ENCODE measurements at places on chromosomes 6 and 20.
A peak's percentile ranks its signal among the peaks of the same experiment; 100 is the strongest.

- peak; percentile 44 for DNase-seq
These were observed 33.0 kb downstream of the RRBP1 start for GRCh38 chr20:17648791-17649730.

DNA sequence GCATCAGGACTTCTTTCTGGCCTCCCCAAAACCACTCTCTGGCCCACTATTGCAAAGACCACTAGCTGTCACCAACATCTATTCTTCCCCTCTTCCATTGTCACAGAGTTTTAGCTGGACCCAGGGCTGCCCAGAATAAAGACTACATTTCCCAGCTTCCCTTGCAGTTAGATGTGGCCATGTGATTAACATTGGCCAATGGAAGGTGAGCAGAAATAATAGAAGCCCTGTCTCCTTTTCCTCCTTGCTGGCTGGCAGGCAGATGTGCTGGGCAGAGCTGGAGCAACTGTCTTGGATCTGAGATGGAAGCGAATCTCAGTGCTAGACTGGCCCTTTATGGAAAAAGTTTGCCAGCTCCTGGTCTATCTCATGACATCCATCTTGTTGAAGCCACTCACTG lies 97.0 kb downstream of the KCNB1 start:
- DNase-seq: peak; percentile 57

- no peak for DNase-seq
These were observed 20.0 kb downstream of the DEF6 start for GRCh38 chr6:35317483-35318195.

GRCh38 chr20:15515691-15516090 lies 1057.6 kb downstream of the KIF16B start:
- DNase-seq: no peak

DNA sequence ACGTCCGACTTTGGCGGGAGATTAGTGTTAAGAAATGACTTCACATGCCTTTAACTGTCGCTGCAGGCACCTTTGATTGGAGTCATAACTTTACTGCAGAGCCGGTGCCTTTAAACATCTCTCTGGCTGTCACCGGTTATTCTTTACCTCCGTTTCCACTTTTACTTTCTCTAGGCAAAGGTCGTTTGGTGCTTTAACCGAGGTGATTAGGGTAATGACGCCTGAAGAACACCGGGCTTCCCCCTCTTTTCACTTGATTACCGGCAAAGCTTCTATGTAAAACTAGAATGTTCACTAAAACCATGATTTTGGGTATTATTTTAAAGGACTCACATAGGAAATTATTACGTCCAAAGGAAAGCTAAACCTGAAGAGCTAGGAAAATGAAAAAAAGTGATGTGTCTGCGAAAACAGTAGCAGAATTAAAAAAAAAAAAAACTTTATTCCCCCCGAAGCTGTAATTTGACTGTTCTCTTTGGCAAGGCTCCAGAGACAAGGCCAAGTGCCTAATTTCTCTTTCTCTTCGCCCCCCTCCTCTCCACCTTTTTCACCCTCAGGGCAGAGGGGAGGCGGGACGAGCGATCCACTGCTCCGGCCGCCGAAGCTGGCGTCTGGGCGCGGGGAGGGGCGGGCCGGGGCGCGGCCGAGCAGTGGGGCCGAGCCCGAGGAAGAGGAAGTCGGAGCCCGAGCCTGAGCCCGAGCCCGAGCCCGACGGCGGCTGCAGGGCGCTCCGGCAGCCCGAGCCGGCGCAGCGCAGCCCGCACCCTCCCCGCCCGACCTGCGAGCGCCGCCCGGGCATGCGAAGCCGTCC lies at the start of gene PLEKHG1:
PLEKHG1 (plus strand) TSS at position 687 of the 811 bp plus-strand sequence. CDS start 133,797 bp downstream, outside the sequence.
- peak; percentile 28 for DNase-seq

DNA sequence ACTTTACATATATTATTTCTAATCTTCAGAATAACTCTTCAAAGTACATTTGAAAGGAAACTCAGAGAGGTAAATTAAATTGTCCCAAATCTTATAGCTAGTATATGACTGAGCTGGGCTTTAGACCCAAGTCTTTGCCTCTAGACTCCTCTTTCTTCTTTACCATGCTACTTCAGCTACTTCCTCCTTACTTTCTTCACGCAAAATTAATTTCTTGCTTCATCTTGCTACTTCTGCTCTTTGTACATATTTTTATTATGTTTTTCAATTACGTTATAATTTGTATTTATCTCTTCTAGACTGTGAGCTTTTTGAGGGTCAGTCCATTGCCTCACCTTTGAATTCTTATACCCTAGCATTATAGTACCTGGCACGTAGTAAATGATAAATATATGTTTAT lies 5.3 kb downstream of the TMEM170B start:
- no peak for DNase-seq

DNA sequence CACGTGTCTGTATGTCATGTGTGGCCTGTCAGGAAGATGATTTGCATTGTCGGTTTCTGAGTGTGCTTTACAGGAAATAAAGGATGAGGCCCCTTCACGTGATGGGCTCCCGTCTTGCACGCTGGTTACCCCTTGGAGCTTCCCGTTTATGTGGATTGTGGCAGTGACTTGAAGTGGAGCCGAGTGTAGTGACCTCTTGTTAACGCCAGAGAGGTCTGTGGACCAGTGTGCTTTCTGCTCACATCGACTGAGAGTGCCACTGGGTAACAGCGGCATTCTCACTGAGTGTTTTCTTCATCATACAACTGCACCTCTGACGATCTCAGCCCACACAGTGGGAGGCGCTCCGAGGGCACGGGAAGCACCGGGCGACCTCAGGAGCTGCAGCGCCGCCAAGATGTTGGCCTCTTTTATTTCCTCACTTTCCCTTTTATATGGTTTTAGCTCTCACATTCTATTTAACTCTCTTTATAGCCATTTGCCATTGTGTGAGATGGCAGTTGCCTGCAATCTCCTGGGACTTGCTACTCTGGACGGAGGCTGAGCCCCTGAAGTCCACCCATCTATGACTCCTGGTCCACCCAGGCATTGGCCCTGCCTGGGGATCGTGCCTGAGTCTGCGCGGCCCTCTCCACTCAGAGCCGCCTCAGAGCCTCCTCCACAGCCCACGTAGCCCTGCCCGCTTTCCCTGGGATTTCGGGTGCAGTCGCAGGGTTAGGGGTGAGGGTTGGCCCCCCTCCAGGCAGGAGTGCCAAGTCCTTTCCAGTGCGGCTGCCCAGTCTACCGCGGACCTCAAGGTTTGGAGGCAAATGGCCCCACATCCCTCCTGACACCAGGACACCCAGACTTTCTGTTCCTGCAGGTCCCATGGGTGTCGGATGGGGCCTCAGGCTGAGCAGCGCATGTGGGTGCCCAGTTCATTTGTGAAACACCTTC lies 238.9 kb downstream of the ERMARD start:
- DNase-seq: no peak

DNA sequence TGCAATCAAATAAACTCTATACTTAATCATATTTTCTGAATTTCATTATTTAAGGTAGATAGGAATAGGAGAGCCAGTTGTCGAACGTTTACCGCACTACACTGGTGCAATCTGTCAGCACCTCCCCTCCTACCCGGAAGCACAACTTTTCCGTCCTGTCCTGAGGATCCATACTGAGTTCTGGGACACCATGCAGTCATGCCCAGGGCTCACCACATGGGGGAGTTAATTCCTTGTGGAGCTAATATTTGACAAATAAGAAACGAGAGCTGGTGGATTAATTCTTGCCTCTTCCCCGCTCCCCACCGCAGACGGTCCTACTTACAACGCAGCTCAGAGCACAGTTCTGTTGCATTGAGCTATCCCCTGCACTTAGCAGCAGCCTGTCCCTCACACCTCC lies 107.7 kb upstream of the RALGAPA2 start:
- no peak for DNase-seq

DNA sequence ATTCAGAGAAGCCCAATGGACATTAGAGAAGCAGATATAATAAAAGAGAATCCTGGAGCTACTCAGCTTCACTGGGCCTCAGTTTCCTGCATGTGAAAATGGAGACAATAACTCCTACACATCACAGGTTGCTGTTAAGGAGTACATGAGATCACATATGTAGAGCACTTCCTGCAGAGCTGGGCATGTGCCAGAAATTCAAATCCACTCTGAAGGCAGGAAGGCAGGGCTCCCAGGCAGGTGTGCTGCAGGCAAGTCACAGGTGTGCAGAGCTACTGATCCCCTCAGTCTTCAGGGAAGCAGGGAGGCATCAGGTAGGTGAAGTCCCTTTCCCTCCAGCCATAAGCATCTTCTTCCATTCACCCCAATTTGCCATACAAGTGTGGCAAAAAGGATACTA lies 48.0 kb downstream of the DST start:
- DNase-seq: peak; percentile 82

- DNase-seq: no peak
These were observed 188.2 kb downstream of the PLCB1 start for GRCh38 chr20:8320306-8320705.

DNA sequence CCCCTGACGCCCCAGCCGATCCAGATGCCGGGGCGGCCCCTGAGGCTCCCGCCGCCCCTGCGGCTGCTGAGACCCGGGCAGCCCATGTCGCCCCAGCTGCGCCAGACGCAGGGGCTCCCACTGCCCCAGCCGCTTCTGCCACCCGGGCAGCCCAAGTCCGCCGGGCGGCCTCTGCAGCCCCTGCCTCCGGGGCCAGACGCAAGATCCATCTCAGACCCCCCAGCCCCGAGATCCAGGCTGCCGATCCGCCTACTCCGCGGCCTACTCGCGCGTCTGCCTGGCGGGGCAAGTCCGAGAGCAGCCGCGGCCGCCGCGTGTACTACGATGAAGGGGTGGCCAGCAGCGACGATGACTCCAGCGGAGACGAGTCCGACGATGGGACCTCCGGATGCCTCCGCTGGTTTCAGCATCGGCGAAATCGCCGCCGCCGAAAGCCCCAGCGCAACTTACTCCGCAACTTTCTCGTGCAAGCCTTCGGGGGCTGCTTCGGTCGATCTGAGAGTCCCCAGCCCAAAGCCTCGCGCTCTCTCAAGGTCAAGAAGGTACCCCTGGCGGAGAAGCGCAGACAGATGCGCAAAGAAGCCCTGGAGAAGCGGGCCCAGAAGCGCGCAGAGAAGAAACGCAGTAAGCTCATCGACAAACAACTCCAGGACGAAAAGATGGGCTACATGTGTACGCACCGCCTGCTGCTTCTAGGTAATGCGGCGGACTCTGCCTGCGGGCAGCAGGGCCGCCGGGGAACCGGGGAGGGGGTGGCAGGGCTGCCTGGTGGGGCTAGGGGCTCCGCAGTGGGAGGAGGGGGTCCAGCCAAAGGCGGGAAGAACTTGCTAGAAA lies 2.3 kb downstream of the GNAS start:
- DNase-seq: no peak

- DNase-seq: no peak
These were observed 51.6 kb upstream of the FAM83D start for GRCh38 chr20:38874460-38875174.

DNA sequence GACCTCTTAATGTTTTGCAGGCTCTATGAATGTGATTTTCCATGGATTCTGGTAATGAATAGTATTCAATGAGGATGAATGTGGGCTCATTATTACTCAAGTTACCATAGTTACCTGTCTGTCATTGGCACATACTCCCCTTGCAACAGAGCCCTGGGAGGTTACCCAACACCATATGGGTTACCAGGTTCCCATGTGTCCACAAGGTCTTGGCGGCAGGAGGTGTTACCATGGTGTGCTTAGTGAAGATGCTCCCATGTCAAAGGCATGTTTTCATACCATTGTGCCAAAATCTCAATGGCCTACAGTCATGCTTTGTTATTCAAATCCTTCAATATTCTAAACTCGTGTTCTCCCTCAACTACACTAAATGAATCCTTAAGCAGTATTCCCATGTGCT lies 232.5 kb downstream of the HDGFL1 start:
- DNase-seq: no peak

DNA sequence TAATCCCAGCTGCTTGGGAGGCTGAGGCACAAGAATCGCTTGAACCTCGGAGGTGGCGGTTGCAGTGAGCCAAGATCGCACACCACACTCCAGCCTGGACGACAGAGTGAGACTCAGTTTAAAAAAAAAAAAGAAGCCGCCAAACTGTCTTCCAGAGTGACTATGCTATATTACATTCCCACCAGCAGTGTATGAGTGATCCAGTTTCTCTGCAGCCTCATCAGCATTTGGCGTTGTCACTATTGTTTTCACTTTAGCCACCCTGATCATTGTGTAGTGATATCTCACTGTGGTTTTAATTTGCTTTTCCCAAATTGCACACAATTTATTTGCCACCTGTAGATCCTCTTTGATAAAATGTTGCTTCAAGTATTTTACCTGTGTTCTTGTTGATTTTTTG lies 6.0 kb upstream of the AKAP12 start:
- DNase-seq: no peak

GRCh38 chr6:168047841-168048723 lies 30.9 kb downstream of the FRMD1 start:
- no peak for DNase-seq

DNA sequence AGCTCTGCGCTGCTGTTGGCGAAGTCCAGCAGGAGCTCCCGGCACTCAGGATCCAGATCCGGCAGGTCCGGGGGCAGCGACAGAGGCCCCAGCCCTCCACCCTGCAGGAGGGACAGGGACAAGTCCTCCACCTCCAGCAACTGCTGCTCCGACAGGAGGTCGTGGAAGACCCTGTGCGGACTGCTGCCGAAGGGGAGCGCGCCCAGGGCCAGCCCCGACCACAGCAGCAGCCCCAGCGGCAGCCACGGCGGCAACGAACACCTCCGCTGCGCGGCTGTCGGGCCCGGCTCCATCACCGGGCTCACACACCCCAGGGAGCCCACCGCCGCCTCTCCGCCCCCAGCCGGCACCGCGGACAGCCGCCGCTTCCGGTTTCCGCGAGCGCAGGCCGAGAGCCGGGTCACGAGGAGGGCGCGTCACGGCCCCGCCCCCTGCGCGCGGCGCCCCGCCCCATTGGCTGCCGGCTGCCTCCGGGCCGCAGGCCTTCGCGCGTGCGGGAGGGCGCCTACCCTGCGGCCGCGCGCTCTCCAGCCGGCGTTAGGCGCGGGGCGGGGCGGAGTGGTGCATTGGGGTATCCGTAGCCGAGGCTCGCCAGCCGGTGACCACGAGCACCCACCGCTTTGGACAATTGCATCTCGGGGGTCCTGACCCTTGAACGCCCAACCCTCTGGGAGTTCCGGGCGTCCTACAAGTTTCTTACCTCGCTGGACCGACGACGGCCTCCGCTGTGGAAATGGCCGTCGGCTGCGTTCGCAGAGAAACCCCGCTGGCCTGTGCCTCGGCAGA lies at the start of gene OSTM1:
OSTM1 (minus strand) TSS at position 383 of the 786 bp plus-strand sequence; CDS start at position 293, 90 bp downstream.
- peak; percentile 80 for DNase-seq

DNA sequence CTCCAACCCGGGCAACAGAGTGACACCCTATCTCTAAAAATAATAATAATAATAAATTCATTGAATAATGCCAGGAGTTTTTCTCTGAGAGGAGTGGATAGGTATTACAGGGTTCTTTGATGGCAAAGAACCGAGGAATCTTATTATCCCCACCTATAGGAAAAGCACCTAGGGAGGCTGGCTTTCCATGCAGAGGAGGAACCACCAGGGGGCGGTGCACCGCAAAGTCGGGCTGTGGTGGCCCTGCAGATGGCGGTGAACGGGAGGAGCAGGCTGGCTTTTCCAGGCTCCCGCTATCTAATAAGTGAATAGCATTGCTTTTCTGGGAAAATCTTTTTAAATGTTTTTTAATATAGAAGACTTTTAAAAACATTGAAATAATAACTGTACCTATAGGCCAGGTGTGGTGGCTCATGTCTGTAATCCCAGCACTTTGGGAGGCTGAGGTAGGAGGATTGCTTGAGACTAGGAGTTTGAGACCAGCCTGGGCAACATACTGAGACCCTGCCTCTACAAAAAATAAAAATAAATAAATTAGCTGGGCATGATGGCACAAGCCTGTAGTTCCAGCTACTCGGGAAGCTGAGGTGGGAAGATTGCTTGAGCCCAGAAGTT lies 864.2 kb downstream of the KIF16B start:
- no peak for DNase-seq
